GM13977 (cell line): ENCODE measurements at places on chromosomes 2 and 18.

DNA sequence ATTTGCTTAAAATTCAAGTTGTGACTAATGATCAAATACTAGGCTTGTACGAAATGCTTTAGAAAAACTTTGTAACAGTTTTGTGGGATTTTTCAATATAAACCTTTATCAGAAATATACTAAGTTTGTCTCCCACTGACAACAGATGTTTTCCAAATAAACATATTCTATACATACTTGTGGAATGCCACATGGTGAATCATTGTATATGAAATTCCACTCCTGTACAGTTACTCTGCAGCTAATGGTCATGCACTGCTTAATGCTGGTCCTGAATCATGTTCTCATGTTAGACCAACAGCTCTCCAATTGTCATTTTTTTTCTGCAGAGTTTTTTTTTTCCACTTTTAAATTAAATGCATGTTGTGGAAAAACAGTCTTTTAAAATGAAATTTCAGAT is 90.1 kb downstream of the DPP4 start:
- no peak for DNase-seq

DNA sequence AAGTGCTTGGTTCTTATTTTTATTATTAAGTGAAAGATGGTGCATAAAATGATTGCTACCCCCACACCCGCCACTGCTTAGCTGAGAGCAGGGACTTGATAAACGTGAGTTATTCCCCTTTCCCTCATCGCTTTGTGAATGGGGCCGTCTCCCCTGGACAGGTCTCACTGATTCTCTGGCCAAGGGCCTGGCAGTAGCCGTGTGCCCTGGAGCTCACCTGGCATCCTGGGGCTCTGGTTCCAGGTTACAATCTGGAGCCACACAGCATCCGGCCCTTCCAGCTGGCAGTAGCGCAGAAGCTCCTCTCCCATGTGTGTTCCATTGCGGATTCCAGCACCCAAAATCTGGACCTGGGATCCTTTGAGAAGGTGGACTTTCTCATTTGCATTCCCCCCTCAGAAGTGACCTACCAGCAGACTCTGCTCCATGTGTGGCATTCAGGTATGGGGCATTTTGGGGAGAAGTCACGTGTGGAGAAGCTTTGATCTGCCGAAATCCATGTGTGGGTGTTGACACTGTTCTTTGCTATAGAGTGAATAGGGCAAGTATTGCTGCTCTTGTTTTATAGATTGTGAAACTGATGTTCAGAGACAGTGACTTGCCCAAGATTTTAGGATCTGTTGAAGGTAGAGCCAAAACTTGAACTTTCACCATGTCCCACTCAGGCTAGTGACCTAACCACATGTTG is 63.8 kb downstream of the GREB1 start:
- no peak for DNase-seq

GRCh38 chr2:11591091-11591490 is 57.2 kb downstream of the GREB1 start:
- DNase-seq: no peak

DNA sequence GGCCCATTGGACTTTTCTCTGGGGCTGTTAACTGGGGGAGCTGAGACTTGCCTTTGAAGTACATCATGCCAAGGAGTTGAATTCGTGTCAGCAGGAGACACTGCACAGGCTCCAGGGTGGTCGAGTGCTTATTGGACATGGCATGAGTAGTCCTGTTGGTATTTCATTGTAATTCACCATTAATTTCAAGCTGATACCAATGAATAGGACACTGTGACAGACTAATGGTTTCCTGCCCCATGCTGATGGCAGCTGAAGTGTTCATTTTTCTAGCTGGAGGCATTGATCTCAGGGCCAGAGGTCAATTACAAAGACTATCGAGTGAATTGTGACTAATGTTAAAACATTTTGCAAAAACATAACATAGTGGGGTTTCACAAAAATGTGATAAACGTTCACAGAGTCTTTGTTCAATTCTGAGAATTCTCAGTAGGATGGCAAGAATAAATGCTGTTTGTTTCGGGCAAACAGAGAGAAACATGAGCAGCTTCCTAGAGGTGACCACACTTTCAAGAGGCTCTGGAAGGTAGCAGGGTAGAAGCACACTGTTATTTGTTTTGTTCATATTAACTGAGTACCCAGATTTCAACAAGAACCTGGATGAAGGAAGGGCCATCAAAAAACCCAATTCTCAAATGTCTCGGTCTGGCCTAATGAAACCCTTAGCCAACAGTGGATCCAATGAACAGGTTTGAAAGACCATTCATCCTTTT is 90.6 kb upstream of the ARL4C start:
- DNase-seq: no peak

- no peak for DNase-seq
Observed at GRCh38 chr2:42424033-42424432, 63.0 kb upstream of the COX7A2L start.

DNA sequence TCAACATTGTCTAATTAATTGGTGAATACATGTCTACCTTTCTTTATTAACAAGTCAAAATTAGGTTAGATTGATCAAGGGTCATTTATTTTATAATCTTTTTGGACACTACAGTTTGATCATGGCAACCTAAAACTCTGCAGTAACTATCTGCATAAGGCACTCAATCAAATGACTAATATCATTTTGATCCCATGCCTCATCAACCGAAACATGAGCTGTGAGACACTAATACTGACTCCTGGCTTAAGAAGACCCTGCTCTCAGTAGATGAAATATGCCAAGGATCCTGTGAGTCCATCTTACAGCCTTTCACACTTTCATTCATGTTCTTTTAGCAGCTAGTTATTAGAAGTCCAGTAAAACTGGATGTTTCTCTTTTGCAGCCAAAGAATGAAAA is 169.4 kb upstream of the CAVIN2 start:
- DNase-seq: no peak

- no peak for DNase-seq
Observed at GRCh38 chr18:2997429-2997828, 15.5 kb downstream of the LPIN2 start.

DNA sequence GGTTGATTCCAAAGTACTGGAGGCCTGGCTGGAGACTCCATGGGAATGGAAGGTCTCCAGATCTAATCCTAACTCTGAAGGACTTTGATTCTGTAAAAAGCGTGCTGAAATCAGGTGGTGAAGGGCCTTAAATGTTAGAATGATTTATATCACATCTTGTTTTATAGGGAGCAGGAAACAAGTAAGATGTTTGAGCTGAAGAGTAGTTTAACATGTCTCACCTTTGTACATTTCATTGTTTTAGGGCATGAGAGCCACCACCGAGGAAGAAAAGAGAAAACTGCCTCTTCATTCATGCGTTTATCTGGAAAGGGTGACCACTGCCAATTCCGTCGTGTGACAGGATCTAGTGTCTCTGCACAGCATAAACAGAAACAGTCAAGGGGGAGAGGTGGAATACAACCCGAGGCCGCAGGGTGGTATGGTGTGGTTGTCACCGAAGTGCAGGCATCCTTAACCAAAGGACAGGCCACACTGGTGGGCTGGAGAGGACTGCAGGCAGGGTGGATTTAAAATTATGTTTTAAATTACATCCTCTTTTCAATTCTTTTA is 445.3 kb downstream of the SLC4A3 start:
- DNase-seq: no peak

DNA sequence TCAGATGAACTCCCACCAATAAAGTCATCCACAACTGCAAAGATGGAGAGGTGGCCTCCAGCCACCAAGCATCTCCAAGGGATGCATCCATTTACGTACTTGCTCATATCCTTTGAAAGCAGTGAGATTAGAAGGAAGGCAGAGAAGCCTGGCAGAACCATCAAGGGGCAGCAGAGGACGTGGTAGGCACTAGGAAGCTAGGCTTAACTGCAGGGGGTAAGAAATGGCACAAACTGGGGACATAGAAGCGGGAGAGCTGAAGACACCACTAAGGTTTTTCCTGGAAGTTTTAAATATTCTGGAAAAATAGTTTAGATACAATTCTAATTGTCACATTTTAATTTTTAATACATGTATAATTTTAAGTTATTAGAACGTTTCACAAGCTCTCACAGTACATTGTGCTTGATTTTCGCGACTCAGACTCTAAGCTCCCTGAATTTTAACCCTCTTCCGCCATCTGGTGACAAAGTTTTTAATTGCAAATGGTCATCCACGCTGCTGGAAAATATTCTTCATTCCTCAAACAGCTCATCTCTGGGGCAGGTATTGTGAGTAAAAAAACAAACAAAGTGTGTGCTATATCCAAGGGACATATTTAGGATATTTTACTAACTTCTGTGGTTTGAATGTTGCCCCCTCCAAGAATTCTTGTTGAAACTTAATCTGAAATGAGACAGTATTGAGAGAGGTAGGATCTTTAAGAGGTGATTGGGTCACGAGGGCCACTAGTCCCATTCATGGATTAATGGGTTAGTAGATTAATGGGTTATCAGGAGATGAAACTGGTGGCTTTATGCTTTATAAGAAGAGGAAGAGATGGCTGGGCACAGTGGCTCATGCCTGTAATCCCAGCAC is 1.6 kb upstream of the PSTPIP2 start:
- peak; percentile 47 for DNase-seq

DNA sequence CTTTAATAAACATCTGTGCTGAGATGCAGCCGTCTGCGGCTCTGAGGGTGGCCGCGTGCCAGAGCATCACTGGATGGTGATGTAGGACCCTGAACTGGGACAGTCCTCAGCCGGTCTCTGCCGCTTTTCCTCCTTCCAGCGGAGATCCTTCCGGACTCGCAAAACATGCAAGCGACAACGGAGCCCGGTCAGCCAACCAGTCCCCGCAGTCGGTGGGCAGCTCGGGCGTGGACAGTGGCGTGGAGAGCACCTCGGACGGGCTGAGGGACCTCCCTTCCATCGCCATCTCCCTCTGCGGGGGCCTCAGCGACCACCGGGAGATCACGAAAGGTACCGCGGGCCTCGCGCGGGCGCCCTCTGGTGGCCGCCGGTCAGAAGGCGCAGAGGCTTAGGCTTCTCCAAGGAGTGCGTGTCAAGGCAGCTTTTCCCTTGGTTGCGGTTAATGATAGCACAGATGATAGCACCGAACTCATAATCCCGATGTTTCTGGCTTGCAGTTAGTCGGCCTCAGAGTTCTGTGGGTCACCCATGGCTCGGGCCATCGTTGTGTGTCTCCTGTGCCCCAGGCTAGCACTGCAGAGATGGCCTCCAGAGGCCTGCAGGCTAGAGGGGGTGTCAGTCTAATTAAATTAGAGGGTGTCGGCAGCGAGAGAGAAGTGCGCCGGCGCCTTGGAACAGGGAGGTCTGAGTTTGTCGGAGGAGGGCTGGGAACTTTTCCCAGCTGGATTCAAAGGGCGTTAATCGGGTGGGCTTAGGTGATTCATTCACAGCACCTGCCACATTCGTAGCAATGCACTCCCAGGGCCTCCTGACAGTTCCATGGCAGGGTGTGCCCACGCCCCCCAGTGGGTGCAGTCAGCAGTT is 38.5 kb downstream of the LPIN1 start:
- peak; percentile 68 for DNase-seq

GRCh38 chr18:38025433-38026038 is 459.9 kb upstream of the CELF4 start:
- no peak for DNase-seq

DNA sequence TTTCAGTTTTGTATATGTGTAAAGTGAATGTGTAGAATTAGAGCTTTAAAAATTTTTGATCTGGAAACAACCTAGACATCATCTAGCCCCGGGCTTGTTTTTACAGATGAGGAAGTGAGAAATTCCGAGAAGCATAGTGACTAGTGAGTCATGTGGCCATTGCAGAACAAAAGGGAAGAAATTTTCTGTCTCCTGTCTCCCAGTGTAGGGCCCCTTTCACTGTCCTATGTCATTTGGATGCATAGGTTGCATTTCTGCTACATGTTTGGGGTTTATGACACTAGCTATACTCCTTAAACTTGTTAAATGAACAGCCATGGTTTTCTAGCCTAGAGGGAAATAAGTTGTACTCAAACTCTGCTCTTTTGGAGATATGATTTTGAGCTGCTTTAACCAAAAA is 84.6 kb downstream of the PLCL1 start:
- peak; percentile 56 for DNase-seq

- no peak for DNase-seq
Observed at GRCh38 chr2:23503682-23504081, 118.7 kb downstream of the KLHL29 start.

- DNase-seq: no peak
Observed at GRCh38 chr2:189393440-189394111, 47.7 kb upstream of the WDR75 start.

DNA sequence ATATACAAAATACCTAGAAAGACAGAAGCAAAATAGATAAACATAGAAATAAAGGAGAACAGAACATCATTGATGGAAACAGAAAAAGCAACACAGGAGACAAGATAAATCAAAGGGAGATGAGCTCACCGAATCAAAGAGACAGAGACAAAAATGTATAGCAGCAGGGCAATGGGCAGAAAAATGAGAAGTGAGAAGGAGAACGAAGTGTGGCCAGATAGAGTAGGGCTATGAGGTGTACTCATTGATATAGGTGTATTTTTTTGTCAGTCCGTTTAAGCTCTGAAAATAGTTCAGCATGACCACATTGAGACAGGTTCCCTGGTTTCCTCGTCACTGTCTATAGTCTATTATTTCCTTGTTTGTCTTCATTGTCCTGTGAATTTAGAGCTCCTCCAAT is 55.1 kb downstream of the SP100 start:
- DNase-seq: peak; percentile 32

- no peak for DNase-seq
Observed at GRCh38 chr18:56649996-56650395, 1.2 kb upstream of the WDR7 start.

DNA sequence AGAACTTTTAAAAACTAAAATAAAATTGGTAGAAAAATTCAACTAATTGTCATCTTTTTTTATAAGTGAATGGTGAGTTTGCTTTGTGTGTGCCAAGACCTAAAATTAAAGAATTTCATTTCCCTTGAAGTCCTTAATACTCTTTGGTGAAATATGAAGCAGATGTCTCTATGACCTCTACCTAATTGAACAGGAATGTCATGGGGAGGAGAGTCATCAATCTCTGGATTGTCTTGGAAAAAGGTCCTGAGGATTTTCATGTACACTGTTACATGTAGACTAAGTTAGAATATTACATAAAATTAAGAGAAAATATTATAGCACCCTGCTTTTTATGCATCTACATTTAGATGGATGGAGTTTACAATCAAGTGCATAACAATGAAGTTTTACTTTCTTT is 177.9 kb upstream of the LRP1B start:
- DNase-seq: no peak

DNA sequence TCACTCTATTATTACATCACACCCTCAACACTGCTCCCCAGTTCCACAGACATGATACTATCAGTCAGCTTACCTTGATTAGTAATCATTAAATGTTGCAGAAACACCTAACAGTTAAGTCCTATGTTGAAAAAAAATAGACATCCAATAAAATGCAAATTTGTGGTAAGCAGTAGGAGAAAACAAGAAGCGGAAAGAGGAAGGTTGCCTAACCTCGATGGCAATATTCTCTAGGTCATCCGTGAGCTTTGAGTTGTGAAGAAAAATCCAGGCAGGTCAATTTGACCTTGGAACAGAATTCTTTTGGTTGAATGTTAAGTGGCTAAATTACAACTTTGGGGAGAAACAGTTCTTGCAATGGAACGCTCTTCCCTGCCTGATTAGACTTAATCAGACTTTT is 264.4 kb downstream of the AFF3 start:
- DNase-seq: no peak

GRCh38 chr2:200337621-200338020 is 31.1 kb downstream of the SPATS2L start:
- DNase-seq: no peak

GRCh38 chr18:48589797-48590519 is 51.1 kb downstream of the CTIF start:
- no peak for DNase-seq

- no peak for DNase-seq
Observed at GRCh38 chr2:39247512-39248043, 3.8 kb upstream of the CDKL4 start.

- DNase-seq: no peak
Observed at GRCh38 chr2:223148516-223148915, 96.5 kb downstream of the KCNE4 start.

- DNase-seq: no peak
Observed at GRCh38 chr2:143933946-143934569, 585.9 kb downstream of the ZEB2 start.
